ENCODE measurements at places on chromosomes 4 and X.

- H3K4me3 ChIP-seq, result no peak overlapping the region
- no peaks in the 10 kb centered on the region for H3K36me3 ChIP-seq
- H3K4me1 ChIP-seq, result no peaks in the 10 kb centered on the region
- no peak for DNase-seq
- no peak overlapping the region for H3K27ac ChIP-seq
- H3K27me3 ChIP-seq, result no peaks in the 10 kb centered on the region
Measured at GRCh38 chr4:137655302-137655701, 123.0 kb upstream of the PCDH18 start.

DNA sequence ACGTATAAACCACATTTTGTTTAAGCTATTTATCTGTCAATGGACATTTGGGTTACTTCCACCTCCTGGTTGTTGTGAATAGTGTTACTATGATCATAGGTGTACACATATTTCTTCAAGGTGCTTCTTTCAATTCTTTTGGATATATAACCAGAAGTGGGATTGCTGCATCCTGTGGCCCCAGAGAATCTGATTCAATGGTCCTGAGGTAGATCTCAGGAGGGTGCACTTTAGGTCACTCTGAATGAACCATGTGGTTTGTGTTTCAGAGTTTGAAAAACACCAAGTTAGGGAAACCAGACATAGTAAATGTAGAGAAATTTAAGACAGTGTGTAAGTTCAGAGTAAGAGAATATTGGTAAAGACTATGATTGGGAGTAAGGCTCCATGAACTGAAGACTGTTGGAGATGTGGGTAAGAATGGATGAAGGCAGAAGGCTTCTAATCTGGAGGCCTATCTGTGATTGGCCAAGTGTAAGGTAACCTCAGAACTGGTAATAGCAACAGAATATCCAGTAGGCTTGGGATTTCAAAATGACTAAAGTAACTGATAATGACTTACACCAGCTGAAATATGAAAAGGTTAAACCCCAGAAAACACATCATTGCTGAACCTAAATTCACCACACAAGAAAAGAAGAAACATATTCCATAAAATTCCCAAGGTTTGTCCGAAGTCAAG is 236.9 kb downstream of the CAMK2D start:
- no peak overlapping the region for H3K4me3 ChIP-seq
- H3K27ac ChIP-seq, result no peak overlapping the region
- peaks cover 8% of the 10 kb centered on the region for H3K4me1 ChIP-seq
- DNase-seq, result no peak
- H3K27me3 ChIP-seq, result no peaks in the 10 kb centered on the region

GRCh38 chr4:153976954-153977353 is 188.1 kb upstream of the SFRP2 start:
- no peaks in the 10 kb centered on the region for H3K27me3 ChIP-seq
- H3K4me1 ChIP-seq, result no peaks in the 10 kb centered on the region
- no peak for DNase-seq

GRCh38 chrX:98068024-98068580 is 1184.4 kb downstream of the RPA4 start:
- H3K4me1 ChIP-seq, result no peaks in the 10 kb centered on the region
- H3K27me3 ChIP-seq, result no peaks in the 10 kb centered on the region
- no peak overlapping the region for H3K4me3 ChIP-seq
- no peaks in the 10 kb centered on the region for H3K36me3 ChIP-seq

DNA sequence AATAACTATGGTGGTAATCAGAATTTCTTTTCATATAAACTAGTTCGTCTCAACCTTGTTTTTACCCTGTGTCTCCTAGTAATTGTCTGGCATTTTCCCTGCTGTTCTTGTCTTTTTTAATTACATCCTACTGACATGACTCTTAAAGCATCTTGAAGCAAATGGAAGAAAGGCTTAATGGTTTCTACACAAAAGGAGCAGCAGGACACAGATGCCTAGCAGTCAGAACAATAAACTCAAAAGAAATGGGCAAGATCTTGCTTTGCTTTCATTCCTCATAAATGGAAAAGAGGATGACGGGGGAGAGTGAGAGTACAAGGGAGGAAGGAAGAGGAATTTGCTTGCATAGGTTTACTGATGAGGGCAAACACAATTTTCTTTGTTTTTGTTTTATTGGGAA is 293.2 kb upstream of the EMCN start:
- H3K27ac ChIP-seq, result no peak overlapping the region
- H3K36me3 ChIP-seq, result no peaks in the 10 kb centered on the region
- peaks cover 6% of the 10 kb centered on the region for H3K27me3 ChIP-seq
- H3K4me3 ChIP-seq, result no peak overlapping the region

DNA sequence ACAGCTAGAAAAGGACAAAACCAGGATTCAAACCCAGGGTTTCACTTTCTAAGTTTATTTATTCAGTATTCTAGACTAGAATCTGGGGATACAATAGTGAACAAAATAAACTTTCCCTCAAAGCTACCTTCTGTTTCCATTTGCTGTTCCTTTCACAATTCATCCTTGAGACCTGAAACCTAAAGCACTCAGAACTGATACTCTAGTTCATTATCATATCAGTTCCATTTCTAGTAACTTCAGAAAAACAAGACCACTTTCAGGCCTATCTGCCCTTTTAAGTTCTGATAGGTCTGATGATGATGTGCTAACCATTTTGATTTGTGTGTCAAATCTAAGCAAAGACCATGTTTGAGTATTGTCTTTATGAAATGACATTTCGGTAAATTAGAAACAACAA is 7.8 kb upstream of the XK start:
- no peaks in the 10 kb centered on the region for H3K27me3 ChIP-seq
- no peak for DNase-seq
- H3K4me1 ChIP-seq, result no peaks in the 10 kb centered on the region
- H3K27ac ChIP-seq, result no peak overlapping the region

- no peaks in the 10 kb centered on the region for H3K4me1 ChIP-seq
- no peak for DNase-seq
- no peak overlapping the region for H3K4me3 ChIP-seq
Measured at GRCh38 chr4:19786616-19787015, 465.1 kb upstream of the SLIT2 start.

- DNase-seq, result no peak
- no peaks in the 10 kb centered on the region for H3K4me1 ChIP-seq
- H3K27ac ChIP-seq, result no peak overlapping the region
- no peak overlapping the region for H3K4me3 ChIP-seq
- peaks cover 2% of the 10 kb centered on the region for H3K27me3 ChIP-seq
- H3K36me3 ChIP-seq, result no peaks in the 10 kb centered on the region
Measured at GRCh38 chr4:40934676-40935075, 184.9 kb downstream of the NSUN7 start.

DNA sequence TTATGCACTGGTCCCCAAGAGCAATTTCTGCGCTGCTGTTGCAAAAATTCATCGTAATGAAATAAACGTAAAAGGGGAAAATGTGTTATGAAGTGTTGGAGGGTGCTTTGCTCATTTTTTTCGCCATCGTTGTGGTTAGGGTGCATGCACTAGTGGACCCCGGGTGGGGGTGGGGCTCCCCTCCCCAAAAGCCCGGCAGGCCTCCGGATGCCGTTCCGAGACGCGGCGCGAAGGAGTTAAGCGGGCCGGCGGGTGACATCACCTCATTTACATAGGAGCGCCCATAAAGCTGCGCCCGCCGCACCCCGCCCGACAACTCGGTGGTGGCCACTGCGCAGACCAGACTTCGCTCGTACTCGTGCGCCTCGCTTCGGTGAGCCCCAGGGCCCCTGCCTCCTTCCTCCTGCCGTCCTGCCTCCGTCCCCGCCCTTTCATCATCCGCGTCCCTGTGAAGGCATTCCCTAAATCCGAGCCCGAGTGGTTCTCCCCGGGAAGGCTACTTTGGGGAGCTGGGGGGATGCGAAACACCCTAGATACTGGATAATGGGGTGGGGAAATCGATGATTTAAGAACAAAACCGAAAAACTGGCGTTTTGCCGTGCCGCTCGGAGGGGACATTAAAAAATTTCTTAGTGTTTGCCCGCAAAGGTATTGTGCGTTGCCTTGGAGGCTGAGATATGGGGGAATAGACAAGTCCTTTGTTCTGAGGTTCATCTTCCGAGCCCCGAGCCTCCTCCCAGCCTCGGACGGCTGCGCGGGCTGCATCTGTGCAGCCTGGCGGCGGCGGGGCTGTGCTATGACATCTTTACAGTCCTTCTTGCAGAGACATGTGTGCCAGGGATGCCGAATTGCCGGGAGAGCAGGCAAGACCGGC is at the start of gene TMSB4X:
TMSB4X (plus strand) TSS at position 315 of the 874 bp plus-strand sequence.
- DNase-seq, result peak; percentile 90
- H3K4me3 ChIP-seq, result peak within 1 kb of the TSS; percentile 93
- H3K36me3 ChIP-seq, result peaks cover 22% of the 10 kb centered on the region
- peaks cover 10% of the 10 kb centered on the region for H3K27me3 ChIP-seq
- peaks cover 70% of the 10 kb centered on the region for H3K4me1 ChIP-seq

DNA sequence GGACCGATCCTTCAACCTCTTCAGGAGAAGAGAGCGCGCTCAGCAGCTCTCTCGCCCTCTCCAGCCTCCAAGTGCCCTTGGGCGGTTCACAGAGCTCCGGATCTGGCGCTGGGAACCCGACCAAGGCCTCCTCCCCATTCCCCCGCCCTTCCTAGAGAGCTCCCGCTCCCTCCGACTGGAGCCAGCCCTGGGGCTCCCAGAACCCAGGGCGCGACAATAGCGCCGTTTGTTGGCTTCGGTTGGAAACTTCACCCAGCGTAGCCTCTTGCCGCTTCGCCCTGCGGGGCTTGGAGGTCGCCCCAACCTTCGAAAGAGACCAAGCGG is 3.1 kb upstream of the SOX3 start:
- H3K27me3 ChIP-seq, result peaks cover 27% of the 10 kb centered on the region
- no peaks in the 10 kb centered on the region for H3K4me1 ChIP-seq
- DNase-seq, result no peak
- no peak overlapping the region for H3K4me3 ChIP-seq
- no peak overlapping the region for H3K27ac ChIP-seq
- no peaks in the 10 kb centered on the region for H3K36me3 ChIP-seq

GRCh38 chrX:96246436-96246835 is 438.2 kb upstream of the DIAPH2 start:
- H3K36me3 ChIP-seq, result no peaks in the 10 kb centered on the region
- no peaks in the 10 kb centered on the region for H3K4me1 ChIP-seq
- DNase-seq, result no peak
- no peak overlapping the region for H3K27ac ChIP-seq
- no peak overlapping the region for H3K4me3 ChIP-seq

DNA sequence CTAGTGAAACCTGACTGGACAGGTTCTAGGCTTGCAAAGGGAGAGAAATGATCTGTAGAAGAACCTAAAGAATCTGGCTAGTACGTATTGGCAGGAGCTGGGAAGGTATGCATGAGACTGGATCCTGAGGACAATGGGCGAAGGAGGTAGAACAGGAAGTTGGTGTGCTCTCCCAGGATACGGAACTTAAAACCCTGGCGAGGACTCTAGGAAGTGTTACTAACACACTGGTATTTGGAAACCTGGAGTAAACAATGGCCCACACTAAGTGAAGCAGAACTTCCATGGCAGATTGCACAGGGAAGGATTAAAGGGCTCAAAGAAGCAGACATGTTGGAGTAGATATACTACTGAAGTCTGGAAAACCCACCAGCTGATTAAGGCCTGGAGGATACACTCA is 9.1 kb downstream of the SYN1 start:
- H3K27me3 ChIP-seq, result peaks cover 16% of the 10 kb centered on the region
- H3K27ac ChIP-seq, result no peak overlapping the region
- H3K4me1 ChIP-seq, result no peaks in the 10 kb centered on the region
- H3K36me3 ChIP-seq, result no peaks in the 10 kb centered on the region
- no peak for DNase-seq

DNA sequence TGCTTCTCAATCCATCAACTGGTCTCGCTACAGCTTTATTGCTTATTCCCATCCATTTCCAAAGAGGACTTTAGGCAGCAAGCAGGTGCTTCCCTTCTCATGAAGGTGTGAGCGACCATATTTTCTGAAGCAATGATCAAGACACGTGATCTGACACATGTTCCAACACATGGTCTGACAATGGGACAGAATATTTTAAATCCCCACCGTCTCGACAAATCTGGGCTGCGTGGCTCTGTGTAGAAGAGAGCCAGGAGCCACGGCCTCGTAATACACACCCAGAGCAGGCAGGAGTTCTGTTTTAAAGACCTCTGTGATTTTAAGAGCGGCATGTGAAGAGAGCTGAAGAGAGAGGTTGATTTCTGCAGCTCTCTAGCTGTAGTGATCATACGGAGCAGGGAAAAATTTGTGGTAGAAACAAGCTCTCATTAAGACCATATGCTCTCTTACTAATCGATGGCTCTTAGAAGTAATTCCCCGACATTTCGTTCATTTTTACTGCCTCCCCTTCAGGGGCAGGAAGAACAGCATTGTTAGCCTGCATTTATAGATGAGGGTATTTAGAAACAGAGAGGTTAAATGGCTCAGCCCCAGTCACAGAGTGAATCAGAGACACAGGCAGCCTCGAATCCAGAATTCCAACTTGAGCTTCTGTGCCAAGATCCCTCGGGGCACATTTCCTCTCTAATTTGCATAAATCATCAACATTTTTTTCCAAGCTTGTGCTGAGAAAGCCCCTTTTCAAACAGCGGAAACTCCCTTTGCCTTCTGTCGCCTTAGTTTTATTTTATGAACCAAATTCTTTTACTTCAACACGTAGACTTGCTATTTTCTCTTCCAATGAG is 91.0 kb upstream of the BCOR start:
- no peaks in the 10 kb centered on the region for H3K4me1 ChIP-seq
- peaks cover 11% of the 10 kb centered on the region for H3K36me3 ChIP-seq
- H3K27ac ChIP-seq, result no peak overlapping the region
- H3K27me3 ChIP-seq, result peaks cover 4% of the 10 kb centered on the region

GRCh38 chr4:38386005-38386551 is 277.9 kb upstream of the KLF3 start:
- DNase-seq, result no peak
- no peaks in the 10 kb centered on the region for H3K27me3 ChIP-seq
- no peak overlapping the region for H3K4me3 ChIP-seq

GRCh38 chr4:165016971-165017370 is 14.8 kb upstream of the TRIM60 start:
- peaks cover 5% of the 10 kb centered on the region for H3K27me3 ChIP-seq
- no peaks in the 10 kb centered on the region for H3K36me3 ChIP-seq

- peaks cover 8% of the 10 kb centered on the region for H3K27me3 ChIP-seq
- no peak overlapping the region for H3K27ac ChIP-seq
- H3K4me1 ChIP-seq, result no peaks in the 10 kb centered on the region
- no peaks in the 10 kb centered on the region for H3K36me3 ChIP-seq
Measured at GRCh38 chr4:54189140-54189539, 40.0 kb upstream of the PDGFRA start.

DNA sequence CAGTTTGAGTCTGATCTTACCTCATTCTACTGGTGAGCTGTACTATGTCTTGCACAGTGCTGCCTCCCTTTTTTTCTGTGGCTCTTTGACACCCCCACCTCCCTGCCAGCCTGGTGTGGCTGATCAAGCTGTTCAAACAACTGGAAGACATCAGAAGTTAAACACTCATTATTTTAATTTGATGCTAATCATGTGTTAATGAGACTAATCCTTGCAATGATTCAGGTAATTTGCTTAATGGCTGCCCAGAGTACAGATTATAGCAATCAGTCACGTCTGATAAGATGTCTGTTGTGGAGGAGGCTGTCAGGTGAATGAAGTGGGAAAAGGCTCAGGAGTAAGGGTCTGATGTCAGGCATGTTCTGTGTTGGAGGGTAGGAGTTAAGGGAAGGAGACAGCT is 87.4 kb upstream of the GK2 start:
- H3K27ac ChIP-seq, result no peak overlapping the region
- no peaks in the 10 kb centered on the region for H3K4me1 ChIP-seq
- H3K27me3 ChIP-seq, result no peaks in the 10 kb centered on the region
- no peaks in the 10 kb centered on the region for H3K36me3 ChIP-seq

Data from natural killer cell treated with Interleukin-12 subunit alpha and Interleukin-12 subunit beta and Interleukin-15 and Interleukin-18, amount 100 ng/mL, for 72 hours (primary cell).